ENCODE measurements at places on chromosomes 12 and 14.

DNA sequence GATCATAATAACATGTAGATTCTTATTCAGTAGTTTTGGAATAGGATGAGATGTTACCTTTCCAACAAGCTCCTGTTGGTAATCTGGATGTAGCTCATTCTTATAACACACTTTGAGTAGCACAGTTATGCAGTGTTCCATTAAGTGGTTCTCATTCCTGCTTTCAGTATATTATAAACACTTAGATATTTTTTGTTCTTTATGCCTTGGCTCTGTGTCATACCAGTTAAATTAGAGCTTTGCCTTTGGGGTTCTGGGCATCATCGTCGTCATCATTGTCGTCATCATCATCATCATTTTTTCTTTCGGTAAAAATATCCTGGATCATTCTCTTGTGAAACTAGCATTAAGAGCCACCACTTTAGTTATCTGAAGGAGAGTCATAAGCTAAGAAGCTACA lies 87.5 kb downstream of the FUT8 start:
- no peak for DNase-seq

- no peak for DNase-seq
Observed at GRCh38 chr14:77023001-77023996, 5.2 kb downstream of the IRF2BPL start.

DNA sequence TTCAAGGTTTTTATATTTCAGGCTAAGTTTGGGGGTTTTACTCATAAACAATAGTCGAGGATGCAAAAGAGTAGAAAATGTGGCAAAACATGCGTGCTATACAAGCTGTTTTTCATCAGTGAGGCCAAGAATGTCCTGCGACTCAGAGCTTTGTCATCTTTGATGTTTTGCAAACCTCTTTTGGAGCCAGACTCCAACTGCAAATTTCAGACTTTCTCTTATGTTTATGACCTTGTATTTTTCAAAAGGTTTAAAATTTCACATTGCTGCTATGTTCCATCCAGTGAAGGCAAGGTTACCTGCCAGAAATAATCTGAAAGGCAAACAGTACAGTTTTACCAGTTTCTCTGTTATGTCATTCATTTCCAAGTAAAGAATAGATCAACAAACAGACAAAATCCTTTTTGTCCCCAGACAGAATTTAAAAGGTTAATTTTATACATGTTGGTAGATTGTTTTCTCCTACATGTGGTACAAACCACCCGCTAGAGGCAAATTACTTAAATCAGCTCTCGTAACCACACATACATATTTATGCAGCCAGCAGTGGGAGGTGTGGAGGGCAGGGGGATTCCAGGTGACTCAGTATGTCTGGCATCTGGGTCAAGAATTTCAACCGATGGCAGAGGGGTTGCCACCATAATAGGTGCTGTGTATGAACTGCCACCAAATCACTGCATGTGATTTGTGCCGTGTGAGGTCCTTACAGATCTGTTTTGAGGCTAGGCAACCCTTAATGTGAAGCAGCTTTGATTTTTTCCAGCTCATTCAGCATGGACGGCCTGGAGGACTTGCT lies 119.8 kb upstream of the CPM start:
- peak; percentile 67 for DNase-seq

GRCh38 chr12:113184098-113184899 lies 979 bp downstream of the DDX54 start:
- no peak for DNase-seq

GRCh38 chr12:104654665-104655609 lies 198.2 kb downstream of the CHST11 start:
- no peak for DNase-seq

DNA sequence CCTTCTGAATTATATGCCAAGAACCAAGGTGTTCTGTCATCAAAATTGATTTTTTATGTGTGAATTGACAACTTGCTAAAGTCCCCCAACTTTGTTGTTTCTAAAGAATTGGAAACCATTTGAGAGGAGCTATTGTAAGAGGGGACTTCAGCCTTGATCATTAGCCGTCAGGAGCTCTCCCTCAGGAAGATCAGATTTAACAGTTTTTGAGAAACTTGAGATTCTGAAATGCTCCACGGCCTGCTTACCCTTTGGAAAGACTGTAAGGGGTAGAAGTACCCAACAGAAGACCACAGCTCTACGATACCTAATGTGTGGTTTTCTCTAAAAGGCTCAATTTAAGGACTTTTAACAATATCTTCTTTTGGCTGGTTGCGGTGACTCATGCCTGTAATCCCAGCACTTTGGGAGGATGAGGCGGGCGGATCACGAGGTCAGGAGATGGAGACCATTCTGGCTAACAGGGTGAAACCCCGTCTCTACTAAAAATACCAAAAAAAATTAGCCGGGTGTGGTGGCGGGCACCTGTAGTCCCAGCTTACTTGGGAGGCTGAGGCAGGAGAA lies 51.1 kb downstream of the BAZ2A start:
- DNase-seq: no peak

DNA sequence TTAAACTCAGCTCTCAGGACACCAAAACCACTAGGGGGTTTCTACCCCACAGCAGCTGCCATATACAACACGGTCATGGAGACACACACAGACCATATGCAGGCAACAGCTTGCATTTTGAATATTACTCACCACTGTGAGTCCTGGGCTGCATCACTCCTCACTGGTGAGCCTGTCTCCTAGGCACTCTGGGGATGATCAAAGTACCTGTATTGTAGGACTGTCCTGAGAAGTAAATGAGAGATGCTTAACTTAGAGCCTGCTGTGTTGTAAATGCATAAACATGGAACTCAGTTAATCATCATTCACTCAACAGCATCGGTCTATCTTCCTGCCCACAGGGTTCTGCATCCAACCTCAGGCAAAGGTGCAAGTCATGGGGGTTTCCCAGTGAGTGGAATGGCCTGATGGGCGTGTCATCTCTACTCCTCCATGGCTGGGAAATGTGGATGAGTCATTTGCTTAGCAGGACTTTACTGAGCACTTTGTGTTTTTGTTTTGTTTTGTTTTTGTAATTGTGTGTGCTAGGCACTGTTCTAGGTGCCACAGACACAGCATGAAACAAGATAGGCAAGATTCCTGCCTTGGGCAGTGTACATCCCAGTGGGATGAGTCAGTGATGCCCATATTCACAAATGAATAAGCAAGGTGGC lies 1141.2 kb upstream of the TMEM132C start:
- DNase-seq: peak; percentile 60

GRCh38 chr14:91754819-91755218 lies 22.9 kb upstream of the CATSPERB start:
- DNase-seq: no peak

DNA sequence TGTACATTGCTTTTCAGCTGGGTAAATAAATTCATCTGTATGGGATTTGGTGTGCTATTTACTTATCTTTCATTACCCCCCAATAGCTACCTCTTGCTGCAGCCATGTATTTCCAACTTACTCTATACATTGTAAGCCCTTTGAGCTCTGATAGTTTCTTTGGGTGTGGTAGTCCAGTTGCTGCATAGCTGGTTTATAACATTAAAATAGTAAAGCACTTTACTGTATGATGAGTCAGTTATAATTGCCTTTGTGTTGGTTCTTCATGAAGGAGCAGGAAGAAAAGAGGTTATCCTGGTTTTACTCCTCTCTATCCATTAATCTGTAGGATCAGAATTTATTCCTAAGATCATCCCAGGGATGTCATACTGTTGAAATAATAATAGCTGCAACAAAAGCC lies 15.7 kb downstream of the TBC1D30 start:
- DNase-seq: no peak

DNA sequence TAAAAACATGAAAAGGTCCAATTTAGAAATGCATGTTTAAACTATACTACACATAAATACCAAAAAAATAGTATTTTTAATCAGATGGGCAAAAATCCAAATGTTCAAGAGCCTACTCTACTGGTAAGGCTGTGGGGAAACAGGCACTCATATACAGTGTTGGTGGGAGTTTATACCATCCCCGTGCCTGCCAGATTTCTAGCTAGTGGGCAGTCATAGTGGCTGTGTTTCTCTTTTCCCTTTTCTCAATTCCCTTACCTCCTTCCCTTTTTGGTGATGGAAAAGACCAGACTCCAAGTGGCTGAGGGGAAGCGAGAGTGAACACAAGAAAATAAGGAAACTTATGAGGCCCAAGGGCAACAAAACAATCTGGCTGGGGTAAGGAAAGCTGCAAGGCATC lies 14.7 kb downstream of the ZNF641 start:
- no peak for DNase-seq

DNA sequence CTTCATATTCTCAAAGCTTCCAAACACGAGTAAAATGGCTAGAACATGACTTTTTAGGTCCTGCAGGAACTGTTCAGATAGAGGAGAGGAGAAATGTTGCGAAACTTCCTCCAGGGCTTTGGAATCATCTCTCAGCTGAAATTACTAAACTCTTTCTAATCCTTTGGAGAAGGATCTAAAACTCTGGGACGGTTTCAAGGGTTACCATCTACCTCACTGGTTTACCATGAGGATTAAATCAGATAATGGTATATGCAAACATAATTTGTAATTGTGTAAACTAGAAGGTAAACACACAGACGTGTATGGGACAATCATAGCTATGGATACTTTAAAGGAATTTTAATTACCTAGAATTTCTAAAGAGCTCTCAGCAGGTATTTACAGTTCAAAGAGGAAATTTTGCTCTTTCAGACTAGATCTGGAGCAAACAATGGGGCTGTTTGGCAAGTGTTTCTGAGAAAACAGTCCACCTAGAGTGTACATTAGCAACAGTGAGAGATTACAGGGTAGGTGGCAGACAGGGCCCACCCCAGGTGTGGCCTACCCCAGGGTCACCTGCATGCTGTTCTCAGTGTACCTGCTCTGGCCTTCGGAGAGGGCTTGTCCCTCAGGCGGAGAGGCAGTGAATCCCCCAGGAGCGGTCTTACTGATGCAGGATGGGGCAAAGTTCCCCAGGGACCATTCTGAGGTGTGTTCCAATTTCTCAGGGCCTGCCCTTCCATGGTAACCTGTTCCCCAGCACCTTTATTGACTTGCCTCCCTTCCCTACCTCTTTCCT lies 124.7 kb upstream of the MAX start:
- DNase-seq: no peak

DNA sequence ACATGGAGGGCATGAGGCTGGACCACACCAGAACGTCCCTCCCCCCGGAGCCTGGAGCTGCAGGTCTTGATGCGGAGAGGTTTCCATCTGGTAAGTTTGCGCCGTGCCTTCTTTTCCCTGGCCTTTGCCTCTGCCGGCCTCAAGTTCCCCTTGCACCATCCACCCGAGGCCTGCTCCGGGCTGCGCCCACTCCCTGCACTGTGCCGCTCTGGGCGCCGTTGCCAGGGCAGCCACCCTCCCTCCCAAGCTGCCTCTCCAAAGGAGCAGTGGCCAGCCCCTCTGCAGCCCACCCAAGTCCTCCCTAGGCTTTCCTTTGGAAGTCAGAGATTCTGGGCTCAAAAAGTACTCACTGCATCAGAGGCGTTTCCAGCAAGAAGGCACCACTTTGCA lies 46.2 kb upstream of the MEG3 start:
- DNase-seq: no peak

GRCh38 chr12:104054681-104055346 lies 4.8 kb upstream of the GLT8D2 start:
- no peak for DNase-seq

DNA sequence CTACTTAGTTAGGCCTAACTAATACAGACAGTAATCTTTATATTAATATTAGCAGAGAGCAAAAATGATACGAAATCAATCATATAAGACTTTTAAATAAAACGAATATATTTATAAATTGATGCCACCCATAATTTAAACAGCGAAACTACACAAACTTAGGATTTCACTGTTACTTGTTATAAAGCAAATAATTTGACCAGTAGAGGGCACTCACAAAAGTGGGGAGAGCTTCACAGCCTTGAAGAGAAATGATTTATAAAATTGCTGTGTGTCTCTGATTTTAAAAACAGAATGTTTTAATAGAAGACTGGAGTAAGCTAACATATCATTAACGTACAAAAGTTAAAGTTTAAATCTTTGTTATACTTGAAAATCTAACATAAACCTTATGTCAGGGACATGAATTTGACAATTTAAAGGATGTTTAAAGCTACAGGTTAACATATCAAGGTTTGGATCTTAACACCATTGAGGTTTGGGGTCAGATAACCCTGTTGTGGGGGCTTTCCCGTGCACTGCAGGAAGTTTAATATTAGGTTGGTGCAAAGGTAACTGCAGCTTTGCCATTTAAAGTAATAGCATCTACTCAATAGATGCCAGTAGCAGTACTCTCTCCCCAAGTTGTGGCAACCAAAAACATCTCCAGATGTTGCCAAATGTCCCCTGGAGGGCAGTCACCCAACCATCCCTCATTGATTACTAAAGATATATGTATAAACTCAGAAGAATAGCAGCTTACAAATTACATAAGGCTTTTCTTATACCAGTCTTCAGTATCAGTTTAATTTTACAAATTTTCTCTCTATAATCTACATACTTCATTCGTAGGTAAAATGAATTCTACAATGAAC lies 9.3 kb downstream of the KRAS start:
- no peak for DNase-seq

- DNase-seq: no peak
Observed at GRCh38 chr14:92943855-92944570, 21.1 kb downstream of the CHGA start.

- DNase-seq: no peak
Observed at GRCh38 chr12:120263748-120264085, 1.8 kb downstream of the PXN start.

DNA sequence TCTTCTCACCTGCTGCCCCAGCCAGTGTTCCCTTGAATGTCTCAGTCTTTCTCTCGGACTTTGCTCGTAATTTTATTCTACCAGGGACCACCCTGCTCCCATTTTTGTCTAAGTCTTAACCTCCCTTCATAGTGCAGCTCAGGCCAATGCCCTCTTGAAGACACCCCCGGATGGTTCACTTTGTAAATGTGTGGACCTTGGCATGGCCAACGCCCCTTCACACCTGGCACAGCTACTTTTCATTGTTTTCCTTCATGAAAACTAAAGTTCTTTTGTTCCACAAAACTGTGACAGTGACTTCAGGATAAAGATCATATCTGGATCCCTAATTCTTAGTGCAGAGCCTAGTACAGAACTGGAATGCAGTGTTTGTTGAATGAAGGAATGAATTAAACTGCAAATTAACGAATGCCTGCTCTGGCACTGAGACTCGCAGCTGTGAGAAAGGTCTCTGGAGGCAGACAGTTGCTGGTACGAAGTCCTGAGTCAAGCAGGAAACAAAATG lies 3.5 kb upstream of the RNASE4 start:
- DNase-seq: no peak

DNA sequence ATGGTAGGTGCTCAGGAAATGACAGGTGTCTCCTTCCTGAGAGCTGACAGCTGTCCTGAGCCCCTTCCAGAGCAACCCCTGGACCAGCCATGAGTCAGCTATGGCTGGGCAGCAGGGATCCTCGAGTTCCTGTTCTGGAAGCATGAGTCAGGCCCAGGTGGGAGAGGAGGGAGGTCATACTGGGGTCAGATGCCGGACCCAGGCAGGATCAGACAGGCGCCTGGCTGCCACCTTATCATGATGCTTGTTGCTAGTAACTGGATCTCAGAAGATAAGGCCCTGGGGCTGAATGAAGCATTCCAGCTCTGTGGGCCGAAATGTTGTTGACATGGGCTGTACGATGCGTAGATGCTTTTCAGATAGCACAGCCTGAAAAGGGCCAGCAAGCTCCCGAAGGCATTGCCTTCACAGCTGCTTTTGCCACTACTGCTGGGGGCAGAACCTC lies 17.4 kb upstream of the KRT7 start:
- no peak for DNase-seq

- no peak for DNase-seq
Observed at GRCh38 chr12:104687823-104688573, 231.2 kb downstream of the CHST11 start.
